WTC11 (cell line): ENCODE measurements at places on chromosomes 2 and 18.

DNA sequence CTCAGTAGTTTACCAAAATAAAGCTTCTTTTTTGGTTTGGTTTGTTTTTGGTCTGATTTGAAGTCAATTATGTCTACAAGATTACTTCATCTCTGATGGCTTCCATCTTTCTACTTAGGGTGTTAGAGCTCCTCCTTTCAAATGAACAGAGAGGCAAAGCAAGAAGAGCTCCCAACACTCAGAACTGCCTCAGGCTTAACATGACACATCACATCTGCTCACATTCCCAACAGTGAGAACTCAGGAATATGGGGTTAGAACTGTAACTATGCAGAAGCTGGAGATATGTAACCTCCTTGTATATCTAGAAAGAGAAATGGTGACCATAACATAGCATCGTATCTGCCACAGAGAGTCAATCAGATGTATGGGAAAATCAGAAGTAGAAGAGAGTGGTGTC, 11.4 kb upstream of the LRATD1 start:
- no peak for DNase-seq

DNA sequence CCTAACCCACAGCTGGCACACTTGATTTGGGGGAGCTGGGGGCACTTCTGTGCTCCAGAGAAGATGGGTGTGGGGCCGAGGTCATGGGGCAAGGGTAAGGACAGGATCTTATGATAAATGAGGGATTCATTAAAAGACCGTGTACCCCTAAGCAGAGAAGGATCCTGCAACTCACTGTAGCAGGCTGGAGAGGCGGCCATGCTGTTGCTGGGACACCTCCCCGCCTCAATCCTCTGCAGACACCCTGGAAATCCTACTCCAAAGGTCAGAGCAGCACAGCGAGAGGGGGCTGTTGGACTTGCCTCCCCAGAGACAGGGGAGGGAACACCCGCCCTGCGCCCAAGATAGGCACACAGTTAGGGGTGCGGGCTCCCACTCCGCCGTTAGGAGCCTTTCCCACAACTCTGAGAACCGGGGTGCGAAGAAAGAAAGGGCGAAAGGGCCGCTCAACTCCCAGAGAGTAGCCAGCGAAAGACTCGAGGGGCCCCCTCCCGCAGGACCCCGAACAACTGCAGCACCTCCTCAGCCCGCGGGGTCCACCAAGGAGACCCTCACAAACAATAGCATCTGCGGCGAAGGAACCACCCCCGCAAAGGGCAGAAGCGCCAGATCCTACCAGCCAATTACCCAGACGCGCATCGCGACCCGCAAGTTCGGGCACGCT, 1.4 kb downstream of the PARD6G start:
- peak; percentile 19 for DNase-seq

DNA sequence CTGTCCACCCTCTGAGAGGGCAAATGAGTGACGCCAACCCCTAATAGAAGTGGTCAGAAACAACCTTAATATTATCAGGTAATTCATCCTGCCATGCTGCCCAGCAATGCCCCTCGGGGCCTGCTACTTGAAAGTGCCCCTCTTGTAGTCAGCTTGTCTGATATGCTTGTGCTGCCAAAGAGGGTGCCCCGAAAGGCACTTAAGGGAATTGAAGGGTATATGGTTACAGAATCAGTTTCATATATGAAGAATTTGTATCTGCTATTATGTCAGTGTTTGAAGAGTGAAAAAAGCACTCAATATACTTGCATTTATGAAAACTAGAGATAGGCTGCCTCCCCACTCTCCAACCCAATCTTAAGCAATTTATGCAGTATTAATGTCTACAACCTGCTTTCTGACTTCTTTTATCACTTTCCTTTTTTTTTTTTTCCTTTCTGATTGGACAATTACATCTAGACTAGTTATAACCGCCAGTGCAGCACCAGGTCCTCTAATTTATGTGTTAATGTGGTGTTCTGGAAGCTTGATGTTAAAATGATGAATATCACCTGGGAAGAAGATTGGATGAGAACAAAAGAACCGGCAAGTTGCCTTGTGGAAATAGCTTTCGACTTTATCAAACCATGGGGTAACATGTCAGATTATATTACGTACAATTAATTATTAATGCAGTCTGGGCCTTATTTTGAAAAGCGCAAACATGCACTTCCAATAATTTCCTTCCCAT, 646.9 kb upstream of the ACVR2A start:
- DNase-seq = no peak

GRCh38 chr18:74446631-74447403, 10.3 kb downstream of the DIPK1C start:
- no peak for DNase-seq

GRCh38 chr18:34321066-34321465, 96.4 kb upstream of the NOL4 start:
- no peak for DNase-seq

DNA sequence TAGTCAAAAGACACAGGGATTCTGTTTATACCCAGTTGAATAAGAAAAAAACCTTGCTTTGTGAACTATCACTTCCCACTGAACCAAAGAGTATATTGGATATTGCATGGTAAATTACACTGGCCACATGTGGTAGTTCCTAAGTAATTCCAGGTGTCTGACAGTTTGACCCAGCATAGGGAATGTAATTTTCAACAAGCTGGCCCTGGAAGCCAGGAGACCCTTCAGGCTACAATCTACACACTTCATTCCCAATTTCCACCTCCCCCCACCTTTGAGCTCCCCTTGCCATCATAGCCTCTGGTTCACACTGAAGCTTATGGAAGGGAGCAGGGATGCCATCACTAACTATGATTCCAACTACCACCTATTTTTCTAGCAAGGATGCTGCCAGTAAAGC, 2.8 kb downstream of the FRZB start:
- no peak for DNase-seq

GRCh38 chr2:148926291-148926961, 51.4 kb downstream of the KIF5C start:
- DNase-seq = peak; percentile 61

DNA sequence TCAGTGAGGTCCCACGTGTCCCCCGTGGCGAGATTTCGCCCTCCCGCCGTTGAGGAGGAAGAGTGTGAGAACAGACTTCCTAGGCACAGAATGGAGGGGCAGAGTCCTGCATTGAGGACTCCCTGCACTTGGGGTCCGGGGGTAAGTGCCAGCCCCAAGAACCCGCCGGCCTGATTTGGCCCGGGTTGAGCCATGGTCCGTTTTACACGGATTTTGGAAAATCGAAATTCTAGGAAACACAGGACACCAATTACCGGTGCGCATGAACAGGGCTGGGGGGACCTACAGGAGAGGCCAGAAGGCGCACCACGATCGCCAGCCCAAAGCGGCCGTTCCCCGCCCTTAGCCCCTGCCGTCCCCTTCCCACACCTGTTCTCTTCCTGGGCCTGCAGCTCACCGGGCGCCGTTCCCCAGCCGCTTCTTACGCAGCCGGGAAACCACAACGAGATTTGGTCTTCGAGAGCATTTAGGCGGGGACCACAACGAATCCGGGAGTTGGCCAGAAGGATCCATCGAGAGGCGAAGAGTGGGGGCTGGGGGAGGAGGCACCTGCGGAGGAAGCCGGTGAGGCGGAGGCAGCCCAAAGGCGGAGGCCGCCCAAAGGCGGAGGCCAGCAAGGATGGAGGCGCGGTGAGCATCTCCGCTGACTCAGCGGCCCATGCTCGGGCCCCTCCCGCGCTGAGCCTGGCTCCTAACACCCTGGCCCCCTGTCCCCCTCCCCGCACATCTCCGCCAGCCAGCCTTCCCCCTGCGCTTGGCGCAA, 464 bp upstream of the TLX2 start:
- DNase-seq = peak; percentile 39

DNA sequence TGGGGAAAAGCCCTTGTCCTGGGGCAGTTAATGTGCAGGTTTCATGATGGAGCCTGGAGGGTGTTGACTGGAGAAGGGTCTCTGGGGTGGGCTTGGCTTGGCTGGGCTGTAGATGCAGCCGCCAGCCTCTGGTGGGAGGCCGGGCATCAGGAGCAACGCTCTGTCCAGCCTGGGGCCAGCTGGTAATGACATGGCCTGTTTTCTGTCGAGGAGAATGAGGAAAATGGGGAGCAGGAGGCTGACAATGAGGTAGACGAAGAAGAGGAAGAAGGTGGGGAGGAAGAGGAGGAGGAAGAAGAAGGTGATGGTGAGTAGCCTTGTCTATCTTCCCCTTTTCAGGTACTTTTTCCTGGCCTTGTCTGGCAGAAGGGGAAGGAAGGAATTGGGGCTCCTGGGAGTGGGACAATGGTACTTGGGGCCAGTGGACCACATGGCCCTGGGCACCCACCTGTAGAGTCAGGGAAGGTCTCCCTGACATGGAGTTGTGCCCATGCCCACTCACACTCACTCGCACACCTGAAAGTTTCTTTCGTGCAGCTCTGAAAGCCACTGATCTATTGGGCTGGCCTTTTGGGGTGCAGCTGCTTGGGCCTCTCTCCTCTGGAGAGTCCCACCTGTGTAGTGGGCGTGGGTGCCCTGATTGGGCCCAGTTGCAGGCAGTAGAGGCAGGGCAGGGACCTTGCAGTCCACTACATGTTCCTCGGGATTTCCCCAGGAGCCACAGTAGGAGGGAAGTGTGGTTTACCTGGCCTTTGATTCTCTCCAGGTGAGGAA, 3.5 kb downstream of the PTMA start:
- DNase-seq = no peak

- DNase-seq = no peak
These were observed 302.5 kb downstream of the PIEZO2 start for GRCh38 chr18:10846657-10847407.

GRCh38 chr2:34104601-34105000, 505.5 kb upstream of the FAM98A start:
- no peak for DNase-seq

DNA sequence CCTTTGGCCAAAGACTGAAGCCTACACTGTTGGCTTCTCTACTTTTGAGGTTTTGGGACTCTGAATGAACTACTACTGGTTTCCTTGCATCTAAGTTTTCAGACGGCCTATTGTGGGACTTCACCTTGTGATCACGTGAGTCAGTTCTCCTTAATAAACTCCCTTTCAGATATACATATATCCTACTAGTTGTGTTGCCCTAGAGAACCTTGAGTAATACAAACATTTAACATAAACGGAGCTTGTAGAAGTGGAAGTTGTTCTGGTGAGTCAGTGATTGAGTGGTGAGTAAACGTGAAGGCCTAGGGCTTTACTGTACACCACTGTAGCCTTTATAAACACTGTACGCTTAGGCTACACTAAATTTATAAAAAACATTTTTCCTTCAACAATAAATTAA, 107.2 kb upstream of the CDH2 start:
- DNase-seq = no peak

- no peak for DNase-seq
These were observed 91.9 kb downstream of the EPHA4 start for GRCh38 chr2:221480163-221480562.

- DNase-seq = peak; percentile 82
These were observed 26.1 kb downstream of the KCTD18 start for GRCh38 chr2:200483729-200484198.

GRCh38 chr2:88148929-88149438, 21.1 kb upstream of the FABP1 start:
- DNase-seq = no peak
